ENCODE measurements at places on chromosomes 13 and 19.

DNA sequence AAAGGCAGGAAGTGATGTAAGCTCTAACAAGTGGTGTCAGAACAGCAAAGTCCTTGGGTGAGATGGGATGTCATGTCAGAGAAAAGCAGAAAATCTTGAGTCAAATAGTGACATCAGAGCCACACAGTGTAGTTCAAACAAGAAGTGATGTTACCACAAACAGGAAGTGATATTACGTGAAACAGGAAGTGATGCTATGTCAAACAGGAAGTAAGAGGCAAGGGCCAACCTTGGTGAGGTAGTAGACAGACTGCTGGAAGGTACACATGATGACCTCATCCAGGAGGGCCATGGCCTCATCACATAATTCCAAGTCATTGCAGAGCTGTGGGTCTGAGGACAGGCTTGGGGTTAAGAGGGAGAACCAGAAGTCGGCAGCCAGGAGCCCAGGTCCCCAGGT, 7.0 kb upstream of the MAMSTR start:
- DNase-seq = no peak

DNA sequence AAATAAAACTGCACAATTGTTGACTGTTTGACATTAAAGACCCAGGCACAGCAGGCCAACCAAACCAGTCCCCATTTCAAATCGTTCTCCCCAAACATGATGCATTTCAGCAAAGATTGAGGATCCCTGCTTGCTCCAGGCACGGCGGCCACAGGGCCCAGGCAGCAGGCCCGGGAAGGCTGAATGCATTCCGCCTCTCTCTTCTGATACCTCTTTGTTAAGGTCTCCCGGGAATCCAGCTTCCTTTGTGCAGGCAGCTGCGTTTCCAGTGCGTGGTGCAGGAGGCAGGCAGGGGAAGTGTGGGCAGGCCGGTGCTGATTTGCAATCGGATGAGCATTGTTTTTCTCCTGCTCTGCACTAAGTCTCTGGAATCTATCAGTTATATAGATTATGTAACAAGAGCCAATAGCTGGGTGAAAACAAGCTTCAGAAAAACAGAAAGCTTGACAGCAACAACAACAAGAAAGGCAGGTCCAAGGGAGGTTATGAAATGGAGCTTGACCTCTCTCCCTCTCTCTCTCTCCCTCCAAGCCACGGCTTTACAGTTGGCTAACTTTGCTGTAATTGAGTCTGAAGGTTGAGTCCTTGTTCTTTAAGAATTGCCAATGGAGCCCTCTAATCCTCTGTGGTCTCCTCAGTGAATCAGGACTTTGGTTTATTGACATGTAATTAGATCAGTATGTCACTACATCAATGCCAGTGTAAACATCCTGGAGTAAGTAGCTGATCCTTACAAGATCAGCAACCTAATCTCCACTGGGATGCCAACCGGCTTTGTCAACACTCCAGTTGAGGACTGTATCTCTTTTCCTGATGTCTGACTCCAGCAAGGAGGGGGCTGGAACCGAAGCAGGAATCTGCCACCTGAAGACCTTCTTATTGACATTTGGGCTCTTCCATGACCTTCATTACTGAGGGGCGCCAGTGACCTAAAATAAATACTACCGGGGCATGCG, 338.0 kb downstream of the TEX29 start:
- DNase-seq = no peak

DNA sequence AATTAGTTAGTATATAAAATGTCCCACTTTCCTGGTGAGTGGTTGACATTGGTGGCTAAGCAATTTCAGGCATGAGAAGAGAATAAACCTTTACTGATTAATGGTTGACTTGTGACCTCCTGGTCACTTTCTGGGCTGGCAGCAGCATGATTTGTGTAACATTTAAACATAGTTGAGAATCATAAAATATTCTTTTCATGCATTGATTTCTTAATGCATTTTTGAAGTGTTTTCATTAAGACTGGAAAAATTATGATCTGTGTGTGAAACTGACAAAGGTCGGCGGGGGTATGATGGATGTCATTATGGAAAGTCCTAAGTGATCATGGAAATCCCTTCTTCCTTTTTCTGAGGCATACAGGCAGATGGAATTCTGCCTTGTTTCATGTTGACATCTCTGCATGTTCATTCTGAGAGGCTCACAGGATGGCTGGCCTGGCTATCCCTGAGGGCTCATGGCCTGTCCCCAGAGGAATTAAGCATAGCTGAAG, 98.7 kb upstream of the RNF113B start:
- no peak for DNase-seq

DNA sequence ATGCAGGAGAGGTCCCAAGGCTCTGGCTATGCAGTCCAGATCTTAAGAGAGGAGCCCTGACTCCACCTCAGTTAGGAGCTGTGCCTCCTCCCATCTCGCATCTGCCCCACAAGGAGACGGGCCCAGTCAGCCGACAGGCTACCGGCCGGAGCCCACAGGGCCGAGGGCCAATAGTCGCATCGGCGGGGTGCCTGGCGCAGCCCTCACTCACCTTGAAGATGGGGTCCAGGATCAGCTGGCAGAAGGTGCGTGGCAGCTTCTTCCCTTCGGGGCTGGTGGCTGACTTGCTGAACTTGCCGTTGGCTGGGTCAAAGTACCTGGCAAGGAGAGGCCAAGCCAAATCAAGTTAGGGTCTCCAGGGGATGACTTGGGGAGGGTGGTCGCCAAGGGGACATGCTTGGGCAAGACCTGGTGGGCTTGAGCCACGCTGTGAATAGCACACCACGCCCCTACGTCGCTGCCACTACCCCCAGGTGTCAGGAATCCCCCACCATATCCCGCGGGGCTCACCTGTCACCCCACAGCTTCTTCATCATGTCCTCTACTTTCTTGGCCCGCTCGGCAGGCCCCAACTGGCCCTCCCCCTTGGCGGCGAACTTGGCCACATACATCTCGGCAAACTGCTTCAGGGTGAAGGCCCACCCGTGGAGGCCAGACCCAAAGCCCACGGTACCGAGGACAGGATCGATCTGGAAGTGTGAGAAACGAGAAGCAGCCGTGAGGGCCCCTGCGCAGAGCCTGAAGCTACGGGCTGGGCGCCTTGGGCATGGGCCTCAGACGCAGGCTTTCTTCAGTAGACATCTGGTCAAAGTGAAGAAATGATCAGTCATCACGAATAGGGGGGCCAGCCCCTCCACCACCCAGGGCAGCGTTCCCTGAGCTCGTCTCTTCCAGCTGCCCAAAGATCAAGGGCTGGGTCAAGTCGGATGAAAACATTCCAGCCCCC, 3.3 kb downstream of the EEF2 start:
- DNase-seq = no peak

DNA sequence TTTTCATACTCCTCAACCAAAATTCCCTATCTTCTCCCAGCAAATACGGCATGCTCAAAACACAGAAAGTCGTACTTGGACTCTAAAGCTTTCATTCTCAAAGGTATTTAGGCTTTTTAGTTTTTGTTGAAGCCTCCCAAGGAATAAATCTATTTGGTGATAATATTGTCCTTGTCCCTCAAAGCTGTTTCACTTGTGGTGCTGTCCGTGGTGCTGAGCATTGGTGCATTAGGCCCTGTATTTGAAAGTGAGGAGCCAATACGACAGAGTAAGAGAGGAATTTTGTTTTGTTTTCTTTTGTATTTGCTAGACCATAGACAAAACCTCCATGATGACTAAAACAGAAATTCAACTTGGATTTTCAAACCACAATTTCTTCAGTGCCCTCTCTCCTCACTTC, 3.2 kb upstream of the LGALS13 start:
- peak; percentile 4 for DNase-seq

- DNase-seq = no peak
These were observed 6.1 kb upstream of the ECH1 start for GRCh38 chr19:38837656-38838121.

DNA sequence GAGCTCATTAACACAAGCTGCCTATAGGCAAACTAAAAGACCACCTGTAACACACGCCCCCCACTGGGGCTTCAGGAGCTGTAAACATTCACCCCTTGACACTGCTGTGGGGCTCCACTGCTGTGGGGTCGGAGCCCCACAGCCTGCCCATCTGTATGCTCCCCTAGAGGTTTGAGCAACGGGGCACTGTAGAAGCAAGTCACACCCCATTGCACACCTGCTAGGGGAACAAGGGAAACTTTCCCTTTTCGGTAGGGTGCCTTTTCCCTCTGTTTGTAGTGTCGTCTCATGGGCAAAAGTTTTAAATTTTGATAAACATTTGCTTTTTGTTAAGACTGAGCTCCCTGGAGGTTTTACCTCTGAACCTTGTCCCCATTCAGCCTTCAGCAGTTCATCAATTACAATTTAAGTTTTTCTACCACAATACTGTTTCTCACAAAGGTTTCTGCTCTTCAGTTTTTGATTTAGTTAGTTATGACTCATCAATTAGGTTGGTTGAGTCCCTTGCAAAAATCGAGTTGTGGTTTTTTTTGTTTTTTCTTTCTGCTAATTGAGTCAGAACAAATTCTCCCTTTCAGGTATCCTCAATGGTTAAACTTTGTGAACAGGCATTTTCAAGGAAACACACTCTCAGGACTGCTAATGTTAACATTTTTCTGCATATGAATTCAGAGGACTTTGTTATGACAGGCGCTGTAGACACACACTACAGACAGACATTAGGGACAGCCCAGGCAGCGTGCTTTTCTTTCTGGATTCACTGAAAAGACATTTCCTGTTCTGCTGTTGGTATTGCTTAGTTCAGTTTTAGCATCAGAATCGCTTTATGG, 35.1 kb downstream of the ZNF433 start:
- DNase-seq = no peak

- no peak for DNase-seq
These were observed 524 bp downstream of the RUBCNL start for GRCh38 chr13:46386392-46387063.

GRCh38 chr13:33721724-33722123, 96.2 kb upstream of the RFC3 start:
- peak; percentile 37 for DNase-seq

DNA sequence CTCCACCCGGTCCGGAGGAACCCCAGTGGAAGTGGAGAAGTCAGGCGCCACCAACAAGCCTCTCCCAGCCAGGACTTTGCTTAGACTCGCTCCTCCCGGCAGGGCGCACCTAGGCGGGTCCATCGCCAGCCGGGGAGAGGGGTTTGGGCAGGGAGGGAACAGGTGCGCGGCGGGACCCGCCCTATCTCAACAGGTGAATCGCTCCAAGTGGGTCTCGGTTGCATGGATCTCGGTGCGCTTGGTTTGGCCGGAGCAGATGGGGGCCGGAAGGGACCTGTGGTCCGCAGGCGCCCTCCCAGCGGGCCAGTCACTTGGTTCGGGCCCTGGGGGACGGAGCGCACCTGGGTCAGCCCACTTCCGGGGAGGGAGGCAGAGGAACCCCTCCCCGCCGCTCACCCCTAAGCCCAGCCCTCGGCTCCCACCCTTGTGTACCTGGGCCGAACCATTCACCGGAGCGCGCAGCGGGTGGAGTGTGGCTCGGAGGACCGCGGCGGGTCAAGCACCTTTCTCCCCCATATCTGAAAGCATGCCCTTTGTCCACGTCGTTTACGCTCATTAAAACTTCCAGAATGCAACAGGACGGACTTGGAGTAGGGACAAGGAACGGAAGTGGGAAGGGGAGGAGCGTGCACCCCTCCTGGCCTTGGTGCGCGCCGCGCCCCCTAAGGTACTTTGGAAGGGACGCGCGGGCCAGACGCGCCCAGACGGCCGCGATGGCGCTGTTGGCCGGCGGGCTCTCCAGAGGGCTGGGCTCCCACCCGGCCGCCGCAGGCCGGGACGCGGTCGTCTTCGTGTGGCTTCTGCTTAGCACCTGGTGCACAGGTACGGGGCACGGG, at the start of gene LSR:
TSS of gene LSR (plus strand) at position 693 of the 836 bp plus-strand sequence. CDS start at position 714, 21 bp downstream.
- no peak for DNase-seq

GRCh38 chr13:26325876-26326275, 71.9 kb downstream of the CDK8 start:
- no peak for DNase-seq

- DNase-seq = no peak
These were observed 35.8 kb downstream of the LATS2 start for GRCh38 chr13:21025539-21025938.

GRCh38 chr13:106570299-106570852, 2.4 kb upstream of the ARGLU1 start:
- DNase-seq = no peak

Measured in stromal cell of bone marrow (primary cell).